Panc1 (cell line): ENCODE measurements at places on chromosomes 6 and 20. TPM values are rescaled to one million over a fixed set of nuclear protein-coding genes. Genes with fewer than 3 reads are reported as not detected.

GRCh38 chr20:43151901-43152300 is 37.8 kb downstream of the PTPRT start:
- no peak overlapping the region for H3K4me3 ChIP-seq
- no peaks in the 10 kb centered on the region for H3K36me3 ChIP-seq
- no peak for DNase-seq
- no peak overlapping the region for H3K27ac ChIP-seq
- no peaks in the 10 kb centered on the region for H3K27me3 ChIP-seq

- H3K4me3 ChIP-seq = no peak overlapping the region
- no peaks in the 10 kb centered on the region for H3K36me3 ChIP-seq
- H3K27ac ChIP-seq = no peak overlapping the region
- H3K27me3 ChIP-seq = no peaks in the 10 kb centered on the region
These were observed 125.2 kb upstream of the THBS2 start for GRCh38 chr6:169378620-169379381.

- peak overlapping the region; percentile 99 for H3K27ac ChIP-seq
- peaks cover 30% of the 10 kb centered on the region for H3K36me3 ChIP-seq
- H3K4me3 ChIP-seq = peak overlapping the region; percentile 99
- DNase-seq = no peak
- peaks cover 12% of the 10 kb centered on the region for H3K4me1 ChIP-seq
These were observed 563 bp upstream of the SRSF3 start for GRCh38 chr6:36593569-36594028.

- no peak overlapping the region for H3K27ac ChIP-seq
- H3K27me3 ChIP-seq = no peaks in the 10 kb centered on the region
- H3K36me3 ChIP-seq = no peaks in the 10 kb centered on the region
- no peak overlapping the region for H3K4me3 ChIP-seq
These were observed 49.8 kb downstream of the FRK start for GRCh38 chr6:116010790-116011401.

DNA sequence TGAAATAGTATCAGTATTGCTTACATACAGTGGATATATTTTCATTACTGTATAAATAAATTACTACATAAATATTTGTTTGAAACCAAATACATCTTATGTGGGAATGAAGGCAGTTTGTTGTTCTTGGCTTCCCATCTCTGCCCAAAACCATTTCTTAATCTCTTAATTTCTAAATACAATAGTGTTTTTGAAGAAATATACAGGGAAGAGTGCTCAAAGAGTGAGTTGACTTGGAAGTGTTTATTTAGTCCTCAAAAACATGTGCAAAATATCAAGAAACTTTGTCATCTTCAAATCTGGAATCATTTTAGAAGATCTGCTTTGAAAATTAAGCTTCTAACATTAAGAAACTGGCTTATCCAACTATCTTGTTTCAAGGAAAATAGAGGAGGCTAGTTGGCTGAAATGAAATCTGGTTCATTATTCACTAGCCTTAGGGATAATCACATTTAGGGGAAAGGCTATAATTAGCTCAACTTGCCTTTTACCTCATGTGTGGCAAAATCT is 259.8 kb upstream of the FLRT3 start:
- no peak overlapping the region for H3K27ac ChIP-seq
- DNase-seq = no peak
- no peaks in the 10 kb centered on the region for H3K36me3 ChIP-seq
- H3K4me3 ChIP-seq = no peak overlapping the region
- H3K27me3 ChIP-seq = no peaks in the 10 kb centered on the region
- no peaks in the 10 kb centered on the region for H3K4me1 ChIP-seq

The BPIFB4 gene
- not detected for total RNA-seq
